ENCODE measurements at places on chromosomes 7 and 10.

DNA sequence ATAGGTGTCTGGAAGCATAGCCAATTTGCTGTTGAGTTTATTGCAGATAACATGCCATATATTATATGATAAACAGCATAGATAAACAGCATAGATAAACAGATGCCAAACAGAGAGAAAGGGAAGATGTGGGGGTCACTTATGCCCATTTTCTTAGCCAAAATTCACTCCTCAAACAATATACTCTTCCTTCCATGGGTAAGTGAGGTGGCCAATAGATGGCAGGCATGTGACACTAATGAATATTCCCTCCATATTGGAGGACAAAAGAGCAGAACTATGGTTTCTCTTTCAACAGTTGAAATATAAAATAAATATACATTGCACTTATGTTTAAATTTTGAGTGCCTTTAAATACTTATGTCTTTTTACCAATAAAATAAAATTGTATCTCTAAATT, 1212.8 kb downstream of the REEP3 start:
- DNase-seq, result no peak

- no peak for DNase-seq
Observed at GRCh38 chr7:145605963-145606362, 510.6 kb upstream of the CNTNAP2 start.

DNA sequence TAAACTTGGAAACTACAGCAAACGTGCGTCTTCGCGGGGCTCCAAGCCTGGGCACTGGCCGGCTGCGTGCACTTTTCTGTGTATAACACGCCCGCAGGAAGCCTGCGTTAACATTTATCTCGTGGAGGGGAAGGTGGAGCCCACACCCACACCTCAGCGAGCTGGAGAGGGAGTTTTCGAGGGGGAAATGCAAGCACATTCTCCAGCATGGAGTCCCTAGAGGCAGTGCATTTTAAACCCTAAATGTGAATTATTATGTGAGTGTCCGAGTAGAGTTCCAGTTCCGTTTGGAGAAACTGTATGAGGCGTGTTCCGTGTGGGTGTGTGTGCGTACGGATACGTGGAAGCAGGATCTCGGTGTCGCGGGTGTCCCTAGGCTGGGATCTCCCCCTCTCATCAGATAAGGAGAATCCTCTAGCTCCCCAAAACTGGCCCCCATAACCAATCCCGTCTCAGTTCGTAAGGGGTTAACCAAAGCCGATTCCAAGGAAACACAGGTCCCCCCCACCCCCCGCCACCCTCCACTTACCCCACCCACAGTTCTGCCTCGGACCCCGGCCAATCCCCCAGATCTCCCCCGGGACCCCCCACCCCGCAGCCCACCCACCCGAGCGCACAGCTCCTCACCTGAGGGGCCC, 403 bp downstream of the CDK6 start:
- no peak for DNase-seq

DNA sequence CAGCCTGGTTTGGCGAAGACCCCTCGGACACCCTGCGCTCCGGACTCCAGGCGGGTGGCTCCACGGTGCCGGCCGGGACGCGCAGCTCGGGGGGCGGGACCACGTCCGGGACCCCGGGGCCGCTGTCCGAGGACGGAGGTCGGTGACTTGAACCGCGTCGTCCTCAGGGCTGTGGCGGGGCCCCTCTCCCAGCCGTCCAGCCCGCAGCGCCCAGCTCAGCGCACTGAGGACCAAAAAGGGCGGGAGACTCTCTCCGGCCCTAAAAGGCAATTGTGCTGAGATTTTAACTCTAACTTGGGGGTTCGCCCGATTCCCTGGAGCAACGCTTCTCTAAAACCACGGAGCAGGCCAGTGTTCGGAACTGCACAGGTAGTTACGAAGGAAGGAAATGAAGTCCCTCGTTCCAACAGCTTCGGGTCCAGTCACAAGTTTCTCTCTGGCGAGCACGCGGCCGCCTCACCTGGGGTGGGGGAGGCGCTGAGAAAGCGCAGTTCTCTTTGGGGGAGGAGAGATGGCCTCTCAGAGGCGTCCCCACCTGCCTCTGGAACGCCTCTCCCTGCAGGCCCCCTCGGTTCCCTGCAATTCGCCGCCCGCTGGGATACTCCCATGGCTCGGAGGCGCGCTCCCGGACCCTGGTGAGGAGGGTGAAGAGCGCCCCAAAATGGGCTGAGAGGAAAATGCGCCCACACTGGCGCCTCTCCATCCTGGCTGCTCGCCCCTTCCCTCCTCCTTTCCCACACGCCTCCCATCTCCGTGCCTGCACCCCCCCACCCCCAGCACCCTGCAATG, 352.7 kb downstream of the DNAJB6 start:
- no peak for DNase-seq

DNA sequence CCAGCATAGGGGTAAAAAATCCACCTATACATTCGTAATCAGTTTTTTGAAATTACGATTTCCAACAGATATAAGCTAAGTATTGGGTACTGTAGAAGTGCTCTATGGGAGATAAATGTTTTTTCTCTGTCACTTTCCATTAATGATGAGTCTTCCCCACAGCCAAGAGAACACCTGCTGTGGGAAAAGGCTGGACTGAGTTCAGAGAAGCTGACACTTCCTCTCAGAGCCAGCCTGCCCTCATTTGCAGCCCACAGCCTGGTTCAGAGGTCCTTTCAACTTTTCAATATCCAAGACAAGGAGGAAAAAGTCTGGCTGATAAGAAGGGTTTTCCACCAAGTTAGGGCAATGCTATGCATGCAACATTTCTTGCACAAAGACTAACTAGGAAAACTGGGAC, 64.5 kb upstream of the DNAJB12 start:
- no peak for DNase-seq
